ENCODE measurements at places on chromosomes 2 and 18.

DNA sequence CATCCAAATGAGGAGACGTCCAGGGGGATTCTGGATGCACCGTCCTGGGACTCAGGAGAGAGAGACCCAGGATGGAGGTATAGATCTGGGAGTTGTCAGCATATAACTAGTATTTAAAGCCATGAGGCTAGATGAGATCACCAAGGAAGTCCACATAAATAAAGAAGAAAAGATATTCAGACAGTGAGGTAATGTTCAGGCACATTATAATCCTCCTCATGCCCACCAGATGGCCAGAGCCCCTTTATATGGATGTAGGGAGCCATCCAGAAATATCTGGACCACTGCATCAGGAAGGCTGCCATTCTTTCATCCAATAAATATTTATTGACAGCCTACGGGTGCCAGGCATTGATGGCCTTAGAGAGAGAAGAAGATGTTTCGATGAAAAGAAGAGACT is 21.2 kb upstream of the NCKAP5 start:
- no peak for DNase-seq

- DNase-seq, result no peak
Measured at GRCh38 chr2:233385489-233386044, 31.3 kb downstream of the DGKD start.

GRCh38 chr2:126239320-126239955 is 416.5 kb upstream of the GYPC start:
- DNase-seq, result no peak

DNA sequence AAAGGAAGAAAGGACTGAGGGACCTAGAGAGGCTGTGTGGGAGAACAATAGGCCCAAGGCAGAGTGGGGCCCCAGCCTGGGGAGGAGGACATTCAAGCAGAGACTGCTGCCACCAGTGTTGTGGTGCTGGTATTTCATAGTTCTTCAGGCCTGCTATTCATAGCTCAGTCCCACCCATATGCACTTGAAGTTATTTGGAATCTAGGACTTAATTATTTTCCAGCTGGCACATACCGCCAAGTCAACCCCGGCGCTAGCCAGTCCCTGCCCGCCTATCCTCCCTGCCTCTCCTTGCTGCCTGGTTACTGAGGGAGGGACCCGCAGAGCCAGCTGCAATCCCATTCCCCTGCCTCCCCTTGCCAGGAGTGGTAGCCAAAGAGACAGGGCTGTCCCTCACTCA is 141.2 kb downstream of the CABLES1 start:
- DNase-seq, result no peak

- no peak for DNase-seq
Measured at GRCh38 chr2:7373156-7373555, 455.9 kb downstream of the RNF144A start.

Data from fibroblast of skin of abdomen (primary cell).